ENCODE measurements at places on chromosomes 3 and 15. TPM values are rescaled to one million over a fixed set of nuclear protein-coding genes. Genes with fewer than 3 reads are reported as not detected.

Gene LRRC2
- total RNA-seq, result 1.2 TPM

Gene TMOD2
- total RNA-seq, result 268 TPM

Gene ATP13A5
- total RNA-seq, result 0.92 TPM

Gene CLRN1
- total RNA-seq, result not detected

Gene MCF2L2
- total RNA-seq, result 60.9 TPM

Gene TGM5
- total RNA-seq, result not detected

Gene CCR3
- total RNA-seq, result not detected

Gene INSYN1
- total RNA-seq, result 36.0 TPM

Gene SLC28A2
- total RNA-seq, result not detected

Gene SNRK
- total RNA-seq, result 82.6 TPM

Gene FBXW12
- total RNA-seq, result 1.8 TPM

Gene GABRB3
- 141 TPM for total RNA-seq

Gene SH3GL3
- 52.8 TPM for total RNA-seq

Gene DCLK3
- 15.0 TPM for total RNA-seq

Gene DAPK2
- total RNA-seq, result 3.7 TPM

Gene GOLGA8G
- total RNA-seq, result not detected

Gene FHIT
- total RNA-seq, result 174 TPM

Gene SETMAR
- 35.8 TPM for total RNA-seq

Gene GOLGA8N
- 4.6 TPM for total RNA-seq

Gene LYZL4
- not detected for total RNA-seq

Gene CCNB2
- 11.8 TPM for total RNA-seq

Gene INKA1
- 5.1 TPM for total RNA-seq

Gene NLGN1
- total RNA-seq, result 99.4 TPM

Gene LSG1
- 36.0 TPM for total RNA-seq

Gene TICRR
- total RNA-seq, result 2.8 TPM

Gene NPAP1
- total RNA-seq, result 0.69 TPM

Gene TMEM212
- total RNA-seq, result not detected

Gene FETUB
- total RNA-seq, result not detected

Gene SLC38A3
- total RNA-seq, result 6.5 TPM

Gene CNTN4
- total RNA-seq, result 96.0 TPM

Gene SCN11A
- 0.46 TPM for total RNA-seq

Gene ATP2C1
- 190 TPM for total RNA-seq
